ENCODE measurements at places on chromosomes 11 and 22.

- no peak for DNase-seq
These were observed 1.3 kb upstream of the NADSYN1 start for GRCh38 chr11:71451596-71452198.

DNA sequence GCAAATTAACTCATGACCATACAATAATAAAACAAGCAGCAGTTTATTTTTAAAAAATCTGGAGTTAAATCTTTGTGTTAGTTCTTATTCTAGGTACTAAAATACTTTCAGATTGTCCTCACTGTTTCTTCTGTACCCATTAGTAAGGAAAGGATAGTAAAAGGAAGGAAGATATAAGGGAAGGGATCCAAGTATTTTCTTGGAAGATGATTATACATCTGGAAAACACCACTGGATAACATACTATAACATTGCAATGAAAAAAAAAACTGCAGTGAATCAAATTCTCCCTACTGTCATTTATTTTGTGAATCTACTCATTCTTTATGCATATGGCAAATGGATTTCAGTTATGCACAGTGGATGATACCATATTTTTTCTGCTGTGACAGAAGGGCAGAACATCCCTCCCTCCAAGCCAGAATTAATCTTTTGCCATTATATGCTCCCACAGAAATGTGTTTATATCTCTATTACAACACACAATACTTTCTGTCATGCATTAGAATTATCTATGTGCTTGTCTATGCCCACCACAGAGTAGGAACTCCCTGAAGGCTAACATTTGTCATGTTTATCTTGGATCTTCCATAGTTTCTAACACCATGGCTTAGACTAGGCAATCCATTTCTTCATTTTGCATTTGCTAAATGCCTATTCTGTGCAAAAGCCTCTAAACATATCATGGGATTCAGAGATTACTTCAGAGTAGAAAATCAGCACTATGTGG lies 282.3 kb upstream of the CTSC start:
- DNase-seq = no peak

DNA sequence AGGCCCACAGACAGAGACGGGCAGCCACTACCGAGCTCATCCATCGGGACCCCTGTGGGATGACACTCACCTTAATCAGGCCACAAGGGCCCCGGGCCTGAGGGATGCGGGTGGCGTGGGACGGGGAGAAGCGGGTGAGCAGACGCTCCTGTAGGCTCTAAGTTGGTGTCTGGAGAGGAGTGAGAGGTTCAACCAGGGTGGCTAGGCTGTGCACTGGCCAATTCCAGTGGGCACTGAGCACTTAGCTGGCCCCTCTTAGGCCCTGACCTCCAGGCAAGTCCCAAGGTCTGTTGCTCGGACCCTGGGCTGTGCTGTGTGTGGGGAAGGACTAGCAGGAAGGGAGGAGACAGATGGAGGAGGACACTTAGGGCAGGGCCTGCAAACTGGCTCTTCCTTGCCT lies 139.3 kb downstream of the ST3GAL4 start:
- no peak for DNase-seq

- peak; percentile 17 for DNase-seq
These were observed 184.1 kb upstream of the SYT13 start for GRCh38 chr11:45470151-45470793.

- DNase-seq = peak; percentile 10
These were observed 224.2 kb downstream of the GUCY1A2 start for GRCh38 chr11:106794058-106794457.

- no peak for DNase-seq
These were observed 2.8 kb upstream of the TSPO start for GRCh38 chr22:43148581-43148980.

GRCh38 chr11:95849087-95849825 lies 59.0 kb downstream of the CEP57 start:
- peak; percentile 31 for DNase-seq

- DNase-seq = no peak
These were observed 146.5 kb downstream of the GRIK4 start for GRCh38 chr11:120658071-120658423.

- no peak for DNase-seq
These were observed 515.4 kb downstream of the SOX6 start for GRCh38 chr11:15840966-15841365.

DNA sequence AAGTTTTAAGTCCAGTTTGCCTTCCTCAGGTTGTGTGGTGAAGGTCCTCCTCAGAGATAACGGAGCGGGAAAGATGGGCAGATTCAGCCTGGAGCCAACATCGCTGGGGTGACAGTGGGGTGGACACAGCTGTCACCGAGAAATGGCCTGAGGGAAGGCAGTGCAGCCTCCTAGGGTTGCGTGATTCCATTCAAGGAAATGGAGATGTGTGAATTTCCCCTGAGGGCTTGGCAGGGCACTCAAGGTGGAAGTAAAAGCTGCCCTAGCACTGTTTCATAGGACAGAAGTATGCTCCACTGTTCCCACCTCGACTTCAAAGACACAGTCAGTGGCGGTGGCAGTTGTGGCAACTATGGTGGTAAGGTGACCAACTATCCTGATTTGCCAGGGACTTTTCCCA lies 15.4 kb upstream of the CAT start:
- DNase-seq = no peak

GRCh38 chr11:96228473-96228891 lies 114.5 kb downstream of the MAML2 start:
- peak; percentile 85 for DNase-seq

DNA sequence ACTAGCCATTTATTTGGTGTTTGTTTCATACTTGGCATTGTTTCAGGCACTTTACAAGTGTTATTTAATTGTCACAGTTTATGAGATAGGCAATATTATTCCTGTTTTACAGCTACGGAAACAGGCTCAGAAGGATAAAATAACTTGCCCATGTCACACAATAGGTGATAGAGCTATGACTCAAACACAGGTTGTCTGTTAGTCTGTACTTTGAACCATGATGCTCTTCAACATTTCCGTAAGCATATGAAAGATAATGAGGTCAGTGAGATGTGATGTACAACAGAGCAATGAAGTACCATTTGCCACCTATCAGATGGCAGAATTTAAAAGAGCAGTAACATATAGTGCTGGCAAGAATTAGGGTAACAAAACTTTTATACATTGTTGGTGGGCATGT lies 15.3 kb downstream of the TUG1 start:
- DNase-seq = no peak

- DNase-seq = peak; percentile 45
These were observed 2.0 kb upstream of the TNRC6B start for GRCh38 chr22:40175611-40176244.

GRCh38 chr11:46492532-46492931 lies 101.0 kb upstream of the CHRM4 start:
- no peak for DNase-seq

DNA sequence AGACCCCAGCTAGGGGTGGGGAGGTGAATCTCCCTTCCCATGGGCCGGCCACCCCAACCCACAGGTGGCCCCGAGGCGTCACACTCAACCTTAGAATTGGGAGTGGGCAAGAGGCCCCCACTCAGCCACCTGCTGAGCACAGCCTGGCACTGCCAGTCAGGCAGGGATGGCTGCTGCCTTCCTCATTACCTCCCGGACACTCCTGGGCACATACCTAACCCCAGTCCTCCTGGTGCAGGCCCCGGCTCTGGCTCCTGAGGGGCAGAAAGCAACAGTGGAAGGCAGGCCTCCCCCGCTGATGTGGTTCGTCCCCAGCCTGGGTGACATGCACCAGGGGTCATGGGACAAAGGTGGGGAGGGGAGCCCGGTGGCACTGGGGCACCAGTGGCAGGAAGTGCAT lies 103.6 kb downstream of the MPPED1 start:
- no peak for DNase-seq

- DNase-seq = no peak
These were observed 1090.0 kb downstream of the BRD1 start for GRCh38 chr22:48737461-48738203.

DNA sequence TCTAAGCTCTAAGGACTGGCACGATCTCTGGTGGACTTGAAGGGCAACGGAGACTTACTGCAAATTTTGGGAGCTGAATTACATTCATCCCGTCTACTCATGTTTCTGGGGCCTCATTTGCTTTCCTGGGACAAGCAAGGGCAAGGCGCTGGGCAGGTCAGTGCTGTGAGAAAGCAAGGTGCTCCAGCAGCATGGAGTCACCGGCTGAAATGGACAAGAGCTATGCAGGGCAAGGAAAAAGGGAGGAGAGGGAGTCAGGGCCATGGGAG lies 25.6 kb downstream of the FLI1 start:
- DNase-seq = no peak

GRCh38 chr22:44889255-44889878 lies 120.4 kb downstream of the PHF21B start:
- DNase-seq = no peak

- DNase-seq = no peak
These were observed 52.3 kb upstream of the BMAL1 start for GRCh38 chr11:13225038-13226001.

DNA sequence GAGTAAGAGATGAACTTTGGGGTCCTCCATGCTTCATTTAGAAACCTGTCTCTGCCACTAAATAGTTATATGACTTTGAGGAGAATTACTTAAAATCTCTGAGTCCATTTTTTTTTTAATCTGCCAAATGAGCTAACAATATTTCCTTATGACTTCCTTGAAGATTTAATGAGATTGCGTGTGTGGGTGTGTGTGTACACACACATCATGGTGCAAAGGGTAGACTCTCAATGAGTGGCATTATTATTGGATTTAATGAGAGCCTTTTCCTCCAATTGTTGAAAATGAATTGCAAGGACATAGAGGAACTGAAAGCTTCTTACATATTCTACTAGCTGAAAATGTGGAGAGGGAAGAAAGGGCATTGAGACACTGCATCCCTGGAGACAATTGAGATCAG lies 573.5 kb upstream of the LUZP2 start:
- DNase-seq = no peak

DNA sequence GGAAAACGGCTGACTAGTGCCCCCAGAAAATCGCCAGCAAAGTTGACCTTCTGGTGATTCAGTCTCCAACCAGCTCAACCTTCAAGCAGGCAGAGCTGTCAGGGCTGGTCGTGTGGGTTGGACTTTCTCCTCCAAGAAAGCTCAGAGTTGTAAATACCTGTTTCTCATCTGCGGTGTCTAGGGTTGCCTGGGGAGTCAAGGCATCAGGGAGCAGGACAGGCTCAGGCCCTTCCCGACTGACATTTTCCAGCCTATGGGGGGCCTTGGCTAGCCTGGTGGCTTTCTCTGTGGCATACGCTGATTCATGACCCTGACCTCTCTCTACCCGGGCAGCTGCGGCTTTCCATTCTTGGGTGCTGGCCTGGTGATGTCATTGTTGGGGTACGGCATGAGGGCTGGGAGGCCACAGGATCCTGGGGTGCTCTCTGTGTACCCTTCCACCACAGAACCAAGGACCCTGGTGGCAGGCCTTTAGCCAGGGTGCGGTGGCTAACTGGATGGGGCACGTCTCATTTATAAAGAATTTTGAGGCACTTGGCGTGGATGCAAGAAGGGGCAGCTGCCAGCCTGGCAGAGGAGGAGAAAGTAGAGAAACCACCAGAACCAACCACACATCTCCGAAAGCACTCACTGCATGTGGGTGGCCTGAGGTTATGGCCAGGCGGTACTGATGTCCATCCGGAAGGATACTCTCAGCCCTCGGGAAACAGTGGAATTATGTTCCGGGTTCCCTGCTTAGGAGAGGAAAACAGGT lies 64.9 kb downstream of the BCR start:
- no peak for DNase-seq
